ENCODE measurements at places on chromosomes 1 and 21.

DNA sequence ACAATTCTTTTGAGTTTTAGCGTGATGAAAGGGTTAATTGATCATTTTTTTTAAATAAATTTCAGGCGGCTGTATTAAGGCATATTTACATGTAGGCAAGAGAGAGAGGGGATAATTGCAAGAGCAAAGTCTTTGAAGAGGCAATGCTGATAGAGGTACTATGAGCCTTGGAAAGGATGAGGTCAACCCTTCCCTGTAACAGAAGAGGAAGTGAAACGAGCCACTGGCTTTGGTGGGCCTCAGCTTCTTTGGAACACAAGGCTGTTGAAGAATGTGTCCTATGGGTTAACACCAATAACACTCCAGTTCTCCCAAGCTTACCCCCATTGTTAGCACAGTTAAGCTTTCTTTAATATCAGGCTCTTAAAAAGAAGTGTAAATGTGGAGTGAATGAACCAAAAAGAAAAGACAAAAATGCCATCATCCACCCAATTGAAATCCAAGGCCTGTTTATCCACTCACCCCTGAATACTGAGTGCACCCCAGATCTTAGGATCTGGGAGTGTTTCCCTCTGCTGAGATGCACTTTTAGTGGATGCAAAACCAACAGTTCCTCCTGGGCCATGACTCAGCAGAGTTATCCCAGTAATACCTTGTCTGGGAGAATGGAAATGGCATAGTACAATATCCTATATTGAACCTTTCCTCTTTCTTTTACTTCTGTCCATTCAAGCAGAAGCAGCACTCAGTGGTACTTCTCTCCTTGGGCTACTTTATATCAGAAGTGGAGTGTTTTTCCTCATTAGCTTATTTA lies 216.4 kb downstream of the SLC44A5 start:
- DNase-seq = no peak

DNA sequence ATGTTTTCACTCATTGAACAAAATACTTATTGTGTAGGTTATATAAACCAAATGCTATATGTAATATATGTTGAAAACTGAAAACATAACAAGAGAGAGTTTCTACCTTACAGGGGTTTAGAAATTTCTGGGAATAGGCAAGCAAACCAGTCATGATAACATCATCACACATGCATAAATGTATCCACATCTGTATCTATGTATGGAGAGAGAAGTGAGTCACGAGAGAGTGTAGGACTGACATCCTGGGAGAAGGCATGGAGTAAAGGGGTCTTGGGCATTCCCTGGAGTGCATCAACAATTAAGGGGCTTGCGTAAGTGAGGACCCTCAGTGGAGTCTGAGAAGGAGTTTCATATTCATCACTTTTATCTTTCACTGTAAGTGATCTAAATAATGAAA lies 65.5 kb downstream of the PCNX2 start:
- no peak for DNase-seq

DNA sequence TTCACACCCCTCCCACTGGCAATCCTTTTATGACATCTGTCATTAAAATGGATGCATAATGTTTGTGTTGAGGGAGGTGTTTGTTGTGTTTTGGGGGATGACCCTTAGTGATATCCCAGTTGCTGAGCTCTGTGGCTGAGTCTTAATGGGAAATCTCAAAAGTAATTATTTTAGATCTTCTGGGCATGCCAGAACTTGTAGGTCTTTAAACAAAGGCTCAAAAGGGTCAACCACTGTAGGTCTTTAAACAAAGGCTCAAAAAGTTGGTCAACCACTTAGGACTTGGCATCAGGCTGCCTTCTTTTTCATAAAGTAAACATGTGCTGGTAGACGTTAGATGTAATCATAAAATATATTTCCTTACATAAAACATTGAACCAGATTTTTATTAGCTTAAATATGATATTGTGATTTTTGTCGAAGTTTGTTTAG lies 78.0 kb downstream of the CDC14A start:
- DNase-seq = no peak

GRCh38 chr1:224781800-224782199 lies 147.7 kb upstream of the DNAH14 start:
- no peak for DNase-seq

DNA sequence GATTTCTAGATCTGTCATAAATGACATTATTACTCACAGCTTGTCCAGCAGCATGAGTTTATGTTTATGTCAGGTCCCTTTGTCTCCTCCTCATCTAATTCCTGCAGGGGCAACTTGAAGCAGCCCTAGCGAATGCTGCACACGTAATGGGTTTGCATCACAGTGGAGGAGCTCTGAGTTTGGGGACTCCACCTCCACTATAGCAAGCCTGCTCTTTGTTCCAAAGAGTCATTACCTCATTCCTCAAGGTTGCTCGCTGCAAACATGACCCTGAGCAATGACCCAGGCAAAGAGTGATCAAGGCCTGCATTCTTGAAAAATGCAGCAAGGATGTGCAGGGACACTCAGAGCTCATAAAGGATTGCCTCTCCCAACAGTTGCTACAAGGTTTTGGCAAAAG lies 261.9 kb downstream of the HHIPL2 start:
- DNase-seq = no peak

GRCh38 chr1:44717156-44717555 lies 13.8 kb downstream of the RNU5D-1 start:
- no peak for DNase-seq

GRCh38 chr1:70277875-70278274 lies 56.7 kb downstream of the SRSF11 start:
- DNase-seq = no peak

DNA sequence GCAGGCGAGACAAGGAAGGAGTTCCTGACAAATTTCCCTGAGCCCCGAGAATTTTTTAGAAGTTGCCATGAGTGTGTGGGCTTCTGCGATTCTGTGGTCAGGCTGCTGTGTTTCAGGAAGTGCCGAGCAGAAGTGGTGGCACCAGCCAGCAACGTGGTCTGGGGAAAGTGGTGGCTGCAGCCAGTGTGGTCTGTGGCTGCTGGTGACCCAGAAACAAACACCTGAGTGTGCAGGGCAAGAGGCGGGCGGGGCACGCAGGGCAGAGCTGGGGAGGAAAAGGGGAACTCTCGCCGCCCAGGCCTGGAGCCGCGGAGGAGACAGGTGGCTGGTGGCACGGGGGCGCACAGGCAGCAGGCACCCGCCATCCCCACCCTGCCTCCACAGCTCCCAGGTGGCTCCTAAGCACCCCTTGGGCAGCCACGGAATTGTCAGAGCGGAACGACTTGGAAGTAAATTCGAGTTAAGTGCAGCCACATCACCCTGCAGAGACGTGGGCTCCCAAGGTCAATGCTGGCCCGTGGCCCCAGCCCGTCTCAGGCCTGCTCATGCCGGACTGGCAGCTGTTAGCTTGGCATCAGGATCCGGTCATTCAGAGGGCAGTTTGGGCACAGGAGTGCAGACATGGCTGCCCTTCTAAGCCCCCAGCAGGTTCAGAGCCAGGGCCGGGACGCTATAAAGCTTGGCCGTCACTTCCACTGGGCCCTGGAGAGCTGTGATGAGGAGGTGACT lies 25.1 kb downstream of the PRDM16 start:
- no peak for DNase-seq

DNA sequence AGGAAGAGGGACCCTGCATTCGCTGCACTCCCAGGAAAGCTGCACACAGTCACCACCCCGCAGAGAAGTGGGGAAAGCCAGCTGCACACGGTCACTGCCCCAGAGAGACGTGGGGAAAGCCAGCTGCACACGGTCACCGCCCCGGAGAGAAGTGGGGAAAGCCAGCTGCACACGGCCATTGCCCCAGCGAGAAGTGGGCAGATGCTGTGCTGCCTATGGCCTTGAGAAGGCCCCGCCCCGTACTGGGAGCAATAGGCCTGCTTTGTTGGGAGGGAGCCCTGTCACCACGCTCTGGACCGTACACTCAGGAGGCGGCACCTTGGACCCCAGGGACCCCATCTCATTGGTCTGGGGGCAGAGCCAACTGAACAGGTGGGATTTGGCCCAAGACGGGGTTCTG lies 4.3 kb upstream of the GPR153 start:
- DNase-seq = no peak

GRCh38 chr1:37574834-37575480 lies 18.2 kb downstream of the DNALI1 start:
- no peak for DNase-seq

DNA sequence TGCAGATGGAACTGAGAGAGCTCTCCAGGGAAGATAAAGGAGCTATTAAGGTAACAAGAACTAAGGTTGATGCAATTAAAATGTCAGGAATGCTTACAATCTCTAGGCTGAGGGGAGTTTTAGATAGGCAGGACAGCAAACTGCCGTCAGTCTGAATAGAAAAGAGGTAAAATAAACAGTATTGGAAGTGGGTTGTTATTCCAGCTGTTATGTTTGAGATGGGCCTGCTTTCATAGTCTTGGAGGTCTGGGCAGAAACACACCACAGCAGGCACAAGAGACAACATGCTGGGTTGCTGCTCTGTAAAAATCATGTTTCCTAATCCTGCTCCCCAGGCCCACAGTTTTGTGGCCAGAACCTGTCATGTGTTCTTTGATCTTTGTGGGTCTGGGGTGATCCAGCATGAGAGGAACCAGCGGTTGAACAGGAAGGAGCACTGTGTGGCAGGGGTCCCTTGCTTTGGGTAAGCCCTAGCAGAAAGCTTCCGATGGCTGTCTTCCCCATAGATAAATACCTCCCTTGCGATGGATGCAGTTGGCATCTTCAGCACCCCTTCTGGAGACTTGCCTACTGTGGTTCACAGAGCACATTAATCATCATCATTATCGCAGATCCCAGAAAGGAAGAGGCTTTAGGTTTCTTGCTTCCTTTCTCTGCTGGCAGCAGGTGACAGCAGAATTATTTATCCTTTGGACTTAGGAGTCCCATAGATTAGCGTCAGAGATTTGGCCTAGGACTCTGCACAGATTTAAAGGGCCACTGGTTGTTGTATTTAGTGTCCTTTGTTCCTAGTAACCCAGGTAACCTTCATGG lies 97.1 kb downstream of the AK5 start:
- DNase-seq = no peak

DNA sequence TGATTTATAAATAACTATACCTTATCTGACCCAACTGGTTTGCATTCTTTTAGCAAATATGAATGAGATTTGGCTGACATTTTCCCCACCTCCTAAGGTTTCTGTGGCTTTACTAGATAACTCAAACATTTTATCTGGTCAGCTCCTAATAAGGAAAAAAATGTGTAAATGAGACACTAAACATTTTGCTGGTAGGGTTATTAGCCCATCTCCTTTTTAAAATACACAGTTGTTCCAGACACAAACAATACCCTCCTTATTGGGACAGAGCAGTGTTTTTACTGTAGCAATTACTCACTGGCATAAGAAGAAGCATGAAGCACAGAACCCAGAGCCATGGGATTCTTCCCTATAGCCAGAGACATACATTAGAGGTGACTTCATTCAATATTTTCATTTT lies 53.8 kb upstream of the NUF2 start:
- no peak for DNase-seq

GRCh38 chr1:237179503-237179902 lies 137.5 kb downstream of the RYR2 start:
- no peak for DNase-seq

DNA sequence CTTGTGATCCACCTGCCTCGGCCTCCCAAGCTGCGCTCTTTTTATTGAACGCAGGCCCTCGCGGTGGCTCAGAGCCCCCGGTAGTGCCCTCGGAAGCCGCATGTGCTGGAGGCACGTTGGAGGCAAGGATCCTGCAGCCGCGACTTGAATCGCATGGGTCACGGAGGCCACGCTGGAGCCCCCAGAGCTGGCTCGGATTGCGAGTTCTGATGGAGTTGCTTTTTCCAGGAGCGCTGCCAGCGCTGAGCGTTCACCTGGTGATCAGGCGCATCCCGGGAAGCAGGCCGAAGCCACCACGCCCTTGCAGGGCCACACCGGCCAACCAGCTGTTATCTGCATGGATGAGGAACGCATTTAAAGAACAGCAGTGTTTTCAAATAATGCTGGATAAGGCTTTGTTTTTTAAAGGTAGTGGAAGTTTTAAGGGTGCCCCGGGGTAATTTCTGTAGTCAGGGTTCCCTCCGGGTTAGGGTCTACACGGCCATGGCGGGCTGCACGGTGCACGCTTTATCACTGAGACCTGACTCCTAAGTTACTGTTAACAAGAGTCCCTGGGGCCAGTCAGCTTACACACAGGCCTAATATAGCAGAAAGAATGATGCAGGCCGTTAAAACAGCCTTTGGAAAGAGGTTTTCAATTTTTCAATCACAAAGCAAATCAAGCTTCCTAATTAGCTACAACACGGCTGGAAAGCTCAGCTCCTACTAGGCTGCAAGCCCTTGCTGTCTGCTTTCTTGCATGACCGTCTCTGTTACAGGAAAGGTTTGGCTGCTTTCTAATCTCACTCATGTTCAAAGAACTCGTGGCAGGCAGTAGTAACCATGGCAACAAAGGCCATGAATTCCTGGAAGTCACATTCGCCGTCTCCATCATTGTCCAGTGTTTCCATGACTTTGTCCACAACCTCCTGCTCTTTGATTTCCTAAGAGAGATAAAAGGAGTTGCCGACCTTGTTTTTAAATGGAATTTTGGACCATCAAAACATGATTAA lies 6.0 kb downstream of the S100B start:
- DNase-seq = no peak

DNA sequence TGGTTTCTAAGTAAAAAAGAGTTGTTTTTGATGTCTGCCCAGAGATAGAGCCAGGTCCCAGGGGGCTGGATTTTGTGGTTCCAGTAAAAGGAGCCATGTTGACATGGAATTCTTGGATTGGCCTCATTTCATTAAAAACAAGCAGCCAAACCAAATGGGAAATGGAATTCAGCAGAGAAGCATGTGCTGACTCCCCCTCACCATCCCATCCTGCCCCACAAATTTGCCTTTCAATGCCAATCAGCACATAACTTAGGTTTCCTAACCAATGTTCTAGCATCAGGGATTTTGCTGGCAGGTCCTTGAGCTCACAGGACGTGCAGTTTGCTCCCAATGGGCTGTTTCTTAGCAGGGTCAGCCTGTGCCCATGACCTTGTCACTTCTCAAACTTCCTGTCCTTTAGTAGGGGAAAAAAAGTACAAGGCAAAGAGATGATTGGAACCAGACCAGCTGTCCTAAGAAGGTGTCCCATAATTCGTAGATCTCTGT lies 101.5 kb upstream of the GADD45A start:
- DNase-seq = no peak

Data from activated CD4-positive, alpha-beta T cell treated with anti-CD3 and anti-CD28 coated beads, Interleukin-2, amount 50 U/mL, for 4 hours (primary cell).